ENCODE measurements at places on chromosomes 2 and 18.

DNA sequence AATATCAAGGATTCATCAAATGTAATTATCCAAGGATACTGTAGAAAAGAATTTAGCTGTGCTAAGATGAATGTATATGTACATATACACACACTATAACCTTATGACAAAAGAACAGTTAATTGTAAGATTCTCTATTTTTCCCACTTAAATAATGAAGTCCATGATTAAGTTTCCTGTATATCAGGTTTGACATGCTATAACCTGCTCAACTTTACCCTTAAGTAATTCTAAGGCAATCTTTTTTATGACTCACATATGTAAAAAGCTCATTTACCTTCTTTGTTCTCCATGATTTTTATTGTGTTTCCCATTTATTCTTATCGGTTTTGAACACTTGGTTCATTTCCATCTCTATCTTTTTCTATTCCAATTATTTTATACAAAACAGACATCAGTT lies 1213.1 kb upstream of the SLC39A10 start:
- no peak for DNase-seq

GRCh38 chr2:99552529-99552928 lies 62.7 kb upstream of the REV1 start:
- peak; percentile 56 for DNase-seq

DNA sequence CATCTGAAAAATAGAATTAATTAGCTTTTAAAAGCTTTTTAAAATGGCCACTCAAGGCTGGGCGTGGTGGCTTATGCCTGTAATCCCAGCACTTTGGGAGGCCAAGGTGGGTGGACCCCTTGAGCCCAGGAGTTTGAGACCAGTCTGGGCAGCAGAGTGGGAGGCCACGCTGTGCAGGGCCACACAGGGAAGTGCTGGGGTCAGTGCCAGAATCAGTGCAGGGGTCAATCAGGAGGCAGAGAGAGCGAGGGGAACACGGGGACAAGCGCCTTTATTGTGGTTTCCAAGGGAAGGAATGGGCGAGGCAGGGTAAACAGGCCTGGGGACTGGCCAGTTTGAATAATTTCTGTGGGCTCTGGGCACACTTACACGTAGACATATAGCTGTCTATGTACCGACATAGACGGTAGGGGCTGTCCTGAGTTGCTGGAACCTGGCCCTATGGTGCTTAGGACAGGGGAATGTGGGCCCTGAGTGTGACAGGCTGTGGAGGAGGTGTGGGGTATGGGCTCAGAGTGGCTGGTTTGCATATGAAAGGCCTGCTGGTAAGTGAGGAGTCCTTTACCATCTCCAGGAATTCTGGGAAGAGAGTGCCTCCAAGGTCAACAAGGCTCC lies 42.9 kb downstream of the DYSF start:
- no peak for DNase-seq

DNA sequence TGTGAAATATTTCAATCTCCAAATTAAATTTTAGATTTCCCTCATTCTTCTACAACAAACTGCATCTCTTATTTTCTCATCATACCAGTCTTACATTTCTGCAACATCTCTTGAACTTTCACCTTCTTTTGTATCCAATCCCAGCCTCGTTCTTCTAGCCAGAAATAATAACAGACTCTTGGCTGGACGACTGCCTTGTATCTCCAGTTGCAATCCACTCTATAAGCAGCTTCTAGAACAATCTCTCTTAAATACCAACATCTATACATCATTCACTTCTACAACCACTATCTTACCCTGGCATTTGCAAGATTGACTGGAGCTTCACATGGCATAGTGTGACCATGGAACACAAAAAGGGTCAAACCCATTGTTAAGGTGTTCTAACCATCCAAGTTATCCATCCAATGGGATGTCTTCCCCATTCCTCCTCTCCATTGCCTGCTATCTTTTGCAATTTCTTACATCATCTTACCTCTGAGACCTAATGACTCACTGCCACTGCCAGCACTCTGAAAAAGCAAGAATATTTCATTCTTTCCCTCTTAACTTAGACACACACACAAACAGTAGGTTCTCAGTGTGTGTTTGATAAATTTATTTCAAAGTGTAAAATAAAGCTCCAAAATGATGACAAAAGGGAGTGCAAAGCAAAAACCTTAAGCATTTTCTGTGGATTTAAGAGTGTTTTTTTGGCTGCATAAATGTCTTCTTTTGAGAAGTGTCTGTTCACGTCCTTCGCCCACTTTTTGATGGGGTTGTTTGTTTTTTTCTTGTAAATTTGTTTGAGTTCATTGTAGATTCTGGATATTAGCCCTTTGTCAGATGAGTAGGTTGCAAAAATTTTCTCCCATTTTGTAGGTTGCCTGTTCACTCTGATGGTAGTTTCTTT lies 145.6 kb downstream of the METTL4 start:
- DNase-seq: no peak

DNA sequence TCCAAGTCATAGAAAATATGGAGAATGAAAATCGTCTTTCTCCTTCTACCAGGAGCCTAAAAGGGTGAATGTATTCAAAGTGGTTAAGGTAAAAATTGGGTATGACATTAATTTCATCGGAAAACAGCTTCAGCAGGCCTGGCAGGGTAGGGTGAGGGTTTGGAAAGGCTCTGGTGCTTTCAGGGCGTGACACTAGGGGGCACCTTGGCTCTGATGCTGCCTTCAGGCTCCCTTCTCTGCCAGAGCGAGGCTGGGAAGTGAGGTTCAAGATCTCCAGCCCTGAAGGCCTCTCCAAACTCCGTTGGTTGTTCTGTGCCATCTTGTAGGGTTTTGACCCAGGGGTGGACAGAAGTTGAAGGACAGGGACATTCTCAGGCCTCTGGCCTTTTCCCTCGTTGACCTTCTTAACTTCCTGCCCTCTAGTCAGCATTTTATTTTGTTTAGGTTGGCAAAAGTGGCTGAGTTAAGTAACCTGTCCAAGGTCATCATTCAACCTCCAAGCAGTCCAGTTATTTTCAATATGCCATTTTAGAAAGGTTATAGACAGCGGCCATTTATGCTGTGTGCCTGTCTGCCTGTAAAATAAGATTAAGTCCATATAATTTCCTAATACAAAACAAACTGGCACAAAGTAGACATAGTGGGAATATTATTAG lies 40.3 kb downstream of the EML6 start:
- DNase-seq: no peak

DNA sequence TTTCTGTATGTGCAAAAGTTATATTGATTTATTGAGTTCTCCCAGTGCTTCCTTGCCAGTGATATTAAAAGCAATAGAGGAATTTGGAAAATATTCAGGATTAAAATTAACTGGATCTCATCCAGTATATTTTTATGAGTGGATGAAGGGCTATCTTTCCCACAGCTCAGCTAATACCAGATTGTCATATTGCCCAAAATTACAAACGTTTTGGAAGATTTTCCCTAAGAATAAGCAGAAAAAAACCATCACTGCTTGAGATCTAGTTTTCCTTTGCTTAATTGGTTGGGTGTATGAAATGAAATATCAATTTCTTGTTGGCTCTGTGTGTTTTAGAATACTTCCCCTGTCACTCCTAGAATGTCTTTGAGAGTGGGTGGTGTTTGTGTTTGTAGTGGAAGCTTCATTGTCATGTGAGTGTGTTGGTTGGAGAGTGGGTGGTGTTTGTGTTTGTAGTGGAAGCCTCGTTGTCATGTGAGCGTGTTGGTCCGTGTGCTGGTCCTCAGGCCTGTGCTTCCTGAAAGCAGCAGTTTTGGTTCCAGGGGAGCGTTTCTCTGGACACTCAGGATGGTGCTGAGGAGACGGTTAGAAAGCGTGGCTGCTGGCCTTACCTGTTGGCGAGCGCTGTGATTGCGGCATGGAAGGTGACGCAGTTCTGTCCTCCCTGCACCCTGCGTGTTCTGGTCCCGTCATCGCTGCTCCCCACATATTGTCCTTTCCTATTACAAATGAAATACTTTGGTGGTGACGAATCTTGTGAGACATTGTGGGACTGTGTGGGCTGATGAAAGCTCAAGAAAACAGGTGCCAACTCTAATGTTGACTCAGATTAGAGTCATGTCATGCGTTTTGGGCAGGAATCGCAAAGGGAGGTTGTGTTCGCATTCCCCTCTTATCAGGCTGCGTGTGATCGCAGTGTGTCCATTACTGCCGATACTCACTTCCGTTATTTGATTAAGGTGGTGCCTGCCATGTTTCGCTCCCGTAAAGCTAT lies 12.4 kb downstream of the ASB1 start:
- no peak for DNase-seq

- DNase-seq: no peak
Measured at GRCh38 chr2:78540255-78540654, 485.2 kb upstream of the REG3G start.

- DNase-seq: peak; percentile 64
Measured at GRCh38 chr2:66301022-66301766, 133.7 kb upstream of the MEIS1 start.

GRCh38 chr18:67486534-67486933 lies 30.0 kb downstream of the DSEL start:
- no peak for DNase-seq

- DNase-seq: peak; percentile 13
Measured at GRCh38 chr2:215354771-215355695, 43.2 kb downstream of the ATIC start.

DNA sequence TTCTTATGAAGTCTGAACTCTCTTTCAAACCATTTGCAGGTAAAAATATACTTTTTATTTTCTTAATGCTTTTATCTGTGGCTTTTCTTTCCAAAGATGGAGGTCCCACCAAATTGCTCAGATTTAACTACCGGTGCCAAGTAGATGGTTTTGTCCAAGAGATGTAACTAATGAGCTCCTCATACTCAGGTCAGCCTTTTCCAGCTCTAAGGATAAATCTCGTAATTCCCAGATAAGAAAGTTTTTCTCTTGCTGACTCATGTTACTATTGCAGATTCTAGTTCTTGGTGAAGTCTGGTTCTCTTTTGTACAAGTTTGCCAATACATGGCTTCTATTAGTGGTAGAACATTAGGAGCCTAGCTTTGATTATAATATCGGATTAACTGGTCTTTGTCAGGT lies 550.8 kb upstream of the ZNF804A start:
- DNase-seq: no peak

GRCh38 chr2:236694146-236694888 lies 124.7 kb downstream of the ACKR3 start:
- DNase-seq: no peak

DNA sequence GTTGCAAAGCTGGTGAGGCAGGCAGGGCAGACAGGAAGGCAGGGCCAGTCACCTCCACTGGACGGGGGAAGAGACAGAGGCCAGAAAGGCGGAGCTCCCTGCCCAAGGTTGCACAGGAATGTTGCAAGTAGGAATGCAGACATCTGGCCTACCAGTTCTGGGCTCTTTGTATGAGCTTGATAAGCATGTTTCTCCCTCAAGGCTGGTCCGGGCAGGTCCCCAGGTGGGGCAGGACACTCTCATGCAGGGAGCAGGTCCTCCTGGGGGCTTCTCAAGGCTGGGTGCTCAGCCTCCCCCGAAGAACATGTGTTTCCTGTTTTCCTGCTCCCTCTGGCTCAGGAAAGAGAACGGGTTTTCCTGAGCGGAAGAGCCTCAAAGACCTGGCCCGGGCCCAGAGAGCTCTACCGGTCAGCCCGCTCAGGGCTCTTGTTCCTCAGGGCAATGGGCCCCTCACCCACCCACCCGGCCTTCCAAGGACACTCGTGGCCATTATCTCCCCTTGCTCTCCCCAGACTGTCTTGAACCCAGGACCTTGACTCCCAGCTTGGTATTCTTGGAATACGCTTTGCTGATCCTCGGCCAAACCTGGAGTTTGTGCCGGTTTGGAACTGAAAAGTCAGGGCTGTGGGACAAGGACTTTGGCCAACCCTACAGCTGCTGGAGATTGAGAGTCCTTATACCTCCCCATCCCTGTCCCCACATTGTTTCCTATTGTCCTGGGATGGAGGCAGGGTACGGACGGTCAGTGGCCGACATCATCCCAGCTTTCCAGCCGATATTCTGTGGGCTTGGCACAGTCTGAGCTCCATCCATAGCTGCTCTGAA lies 87.7 kb upstream of the HAAO start:
- DNase-seq: peak; percentile 66

GRCh38 chr2:25177211-25177611 lies 8.8 kb upstream of the POMC start:
- DNase-seq: no peak

GRCh38 chr2:63000801-63001200 lies 49.8 kb upstream of the OTX1 start:
- DNase-seq: no peak

- no peak for DNase-seq
Measured at GRCh38 chr2:157223624-157224205, 33.8 kb upstream of the GALNT5 start.

DNA sequence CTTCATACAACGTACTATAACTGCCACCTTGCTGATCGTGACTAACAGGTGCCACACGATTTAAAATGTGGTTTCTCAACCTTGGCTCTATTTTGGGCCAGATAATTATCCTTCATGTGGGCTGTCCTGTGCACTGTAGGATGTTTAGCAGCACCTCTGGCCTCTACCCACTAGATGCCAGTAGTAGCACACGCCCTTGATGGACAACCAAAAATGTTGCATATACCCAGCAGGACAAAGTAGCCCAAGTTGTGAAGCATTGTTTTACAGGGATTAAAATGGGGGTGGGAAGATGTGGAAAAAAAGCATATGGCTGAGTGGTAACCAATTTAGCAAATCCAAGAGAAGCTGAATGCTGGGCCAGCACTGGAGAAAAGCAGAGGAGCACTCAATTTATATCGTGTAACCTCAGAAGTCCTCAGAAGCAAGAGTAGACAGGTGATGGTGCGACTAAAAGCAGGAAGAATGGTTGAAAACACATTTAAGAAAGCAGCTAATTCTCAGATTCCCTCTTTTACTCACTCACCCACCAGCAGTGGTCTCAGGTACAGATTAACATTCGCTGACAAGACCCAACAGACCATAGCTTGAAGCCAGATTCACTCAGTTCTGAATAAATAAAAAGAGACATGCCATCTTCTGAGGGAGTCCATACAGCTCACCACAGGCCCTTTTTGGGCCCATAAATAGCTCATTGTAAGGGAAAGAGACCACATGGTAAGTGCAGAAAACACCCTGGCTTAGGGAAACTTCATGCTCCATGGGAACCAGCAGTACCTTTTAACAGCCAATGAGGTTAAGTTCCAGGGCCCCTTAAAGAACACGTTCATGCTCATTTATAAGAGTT lies 50.6 kb downstream of the RAPH1 start:
- DNase-seq: no peak

DNA sequence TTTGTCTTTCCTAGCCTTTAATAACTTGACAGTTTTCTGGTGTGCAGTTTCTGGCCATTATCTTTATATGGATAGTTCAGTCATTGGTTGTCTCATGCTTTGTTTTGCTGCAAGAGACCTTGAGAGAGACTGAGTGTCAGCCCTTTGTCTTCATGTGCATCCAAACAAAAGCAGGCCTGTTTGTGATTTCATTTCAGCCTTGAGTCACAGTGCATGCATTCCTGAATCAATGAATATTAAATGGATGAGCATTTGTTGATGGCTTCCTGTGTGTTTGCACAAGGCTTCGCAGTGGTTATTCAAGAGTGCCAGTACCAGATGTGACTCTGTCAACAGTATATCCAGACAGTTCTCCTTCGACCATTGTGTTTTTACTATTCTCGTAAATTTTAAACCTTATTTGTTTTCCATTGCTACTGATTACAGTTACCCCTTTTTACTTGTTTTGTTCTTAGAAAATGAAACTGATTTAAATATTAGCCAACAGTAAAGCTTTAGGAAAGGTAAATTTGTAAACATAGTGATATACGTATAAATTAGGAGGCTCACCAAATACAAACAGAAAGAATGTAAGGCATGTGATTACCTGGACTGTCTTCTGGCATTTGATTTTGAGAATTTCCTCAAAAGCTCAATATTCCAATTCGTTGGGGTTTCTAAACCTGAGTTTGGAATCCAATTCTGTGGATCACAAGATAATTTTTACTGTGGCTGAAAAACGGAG lies 319.8 kb downstream of the CTNNA2 start:
- DNase-seq: no peak
